Activated T-cell treated with anti-CD3 and anti-CD28 coated beads for 48 hours (primary cell): ENCODE measurements at places on chromosomes 5 and 9.

DNA sequence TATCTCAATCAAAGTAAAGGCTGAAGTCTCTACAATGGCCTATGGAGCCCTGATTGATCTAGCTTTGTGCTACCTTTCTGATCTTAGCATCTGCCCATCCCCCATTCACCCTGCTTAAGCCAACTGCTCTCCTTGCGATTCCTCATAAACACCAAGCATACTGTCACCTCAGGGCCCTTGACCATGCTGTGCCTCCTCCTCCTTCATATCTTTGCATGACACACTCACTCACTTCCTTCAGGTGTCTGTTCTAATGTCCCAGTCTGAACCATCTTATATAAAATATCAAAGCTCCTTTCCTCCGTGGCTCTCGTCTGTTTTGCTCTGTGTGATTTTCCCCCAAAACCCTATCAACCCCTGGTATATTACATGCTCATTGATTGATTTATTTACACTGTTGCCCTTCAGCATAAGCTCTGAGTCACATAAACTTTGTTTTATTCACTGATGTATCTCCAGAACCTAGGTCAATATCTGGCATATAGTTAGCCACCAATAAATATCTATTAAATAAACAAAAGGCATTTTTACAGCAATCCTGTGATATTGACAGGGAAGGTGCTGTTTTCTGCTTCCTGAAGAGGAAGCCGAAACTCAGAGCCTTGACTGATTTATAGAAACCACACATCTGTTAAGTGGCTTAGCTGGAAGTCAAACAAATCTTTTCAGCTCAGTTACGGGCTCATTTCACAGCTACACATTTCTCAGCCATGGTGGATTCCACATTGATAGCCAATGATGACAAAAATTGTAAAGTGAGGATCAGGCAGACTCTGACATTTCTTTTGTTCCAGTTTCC lies 103.6 kb downstream of the BOD1 start:
- DNase-seq = no peak

DNA sequence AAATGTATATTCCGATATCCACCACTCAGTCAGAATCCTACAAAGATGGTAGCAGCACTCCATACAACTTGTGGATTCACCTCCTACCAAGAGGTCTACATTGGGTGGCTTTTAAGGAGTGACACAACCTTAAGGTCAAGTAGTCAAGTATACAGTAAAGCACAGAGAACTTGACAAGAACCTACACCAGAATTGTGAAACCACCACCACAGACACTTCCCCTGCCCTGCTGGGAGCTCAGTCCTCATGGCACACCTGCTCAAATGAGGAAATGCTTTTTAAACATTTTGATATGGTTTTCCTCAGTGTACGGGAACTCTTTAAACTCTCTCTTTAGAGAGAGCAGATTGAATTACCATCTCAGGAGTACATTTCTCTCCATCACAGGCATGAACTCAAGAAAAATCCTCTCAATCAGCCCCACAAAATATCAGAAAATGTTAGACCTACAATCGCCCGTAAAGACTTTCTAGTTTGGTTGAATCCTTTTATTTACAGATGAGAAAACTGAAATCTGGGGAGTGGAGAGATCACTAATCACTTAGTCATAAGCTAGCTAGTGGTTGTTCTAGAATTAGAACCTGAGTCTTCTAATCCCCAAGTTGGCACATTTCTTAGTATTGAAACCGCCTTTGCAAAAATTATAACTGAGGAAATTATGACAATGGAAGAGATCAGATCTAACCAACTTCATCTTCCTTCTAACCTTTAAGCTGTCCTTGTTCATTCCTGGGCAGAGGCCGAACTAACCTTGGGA lies 38.5 kb upstream of the NR4A3 start:
- no peak for DNase-seq

DNA sequence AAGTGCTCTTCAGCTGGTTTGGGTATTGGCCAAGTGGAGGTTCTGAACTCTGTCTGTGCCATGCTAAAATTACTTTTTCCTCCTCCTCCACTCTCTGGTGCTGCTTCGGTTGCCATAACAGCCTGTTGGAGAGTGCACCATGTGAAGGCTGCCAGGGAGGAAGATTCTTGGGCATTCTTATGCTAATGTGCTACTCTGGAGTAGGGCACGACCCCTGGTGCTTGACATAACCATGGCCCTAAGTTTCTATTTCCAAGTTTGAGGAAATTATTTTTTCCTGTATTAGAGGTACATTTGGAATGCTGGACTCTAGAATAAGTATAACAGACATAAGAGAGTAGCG lies 111.6 kb downstream of the ARHGAP26 start:
- DNase-seq = no peak

- DNase-seq = no peak
Measured at GRCh38 chr9:121738411-121738810, 87.0 kb downstream of the DAB2IP start.

DNA sequence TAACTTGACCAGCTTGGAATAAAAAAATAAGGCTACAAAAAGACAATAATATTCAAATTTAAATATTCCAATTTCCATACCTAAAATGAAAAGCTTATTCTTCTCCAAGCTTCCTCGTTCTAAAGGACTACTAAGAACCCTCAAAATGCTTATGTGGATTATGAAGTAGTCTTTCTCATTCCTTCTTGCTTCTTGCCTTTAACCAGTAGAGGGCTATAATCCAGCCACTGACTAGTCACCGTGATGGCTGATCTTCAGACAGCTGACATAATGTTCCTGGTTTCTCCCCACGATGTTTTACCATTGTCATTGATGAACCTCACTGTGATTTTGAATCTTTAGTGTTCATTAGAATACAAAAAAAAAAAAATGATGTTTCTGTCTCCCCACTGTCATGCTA lies 515.3 kb downstream of the TLE1 start:
- no peak for DNase-seq

GRCh38 chr9:110440172-110440571 lies 102.5 kb upstream of the TXNDC8 start:
- no peak for DNase-seq

GRCh38 chr9:2916382-2916985 lies 72.6 kb upstream of the PUM3 start:
- DNase-seq = no peak

DNA sequence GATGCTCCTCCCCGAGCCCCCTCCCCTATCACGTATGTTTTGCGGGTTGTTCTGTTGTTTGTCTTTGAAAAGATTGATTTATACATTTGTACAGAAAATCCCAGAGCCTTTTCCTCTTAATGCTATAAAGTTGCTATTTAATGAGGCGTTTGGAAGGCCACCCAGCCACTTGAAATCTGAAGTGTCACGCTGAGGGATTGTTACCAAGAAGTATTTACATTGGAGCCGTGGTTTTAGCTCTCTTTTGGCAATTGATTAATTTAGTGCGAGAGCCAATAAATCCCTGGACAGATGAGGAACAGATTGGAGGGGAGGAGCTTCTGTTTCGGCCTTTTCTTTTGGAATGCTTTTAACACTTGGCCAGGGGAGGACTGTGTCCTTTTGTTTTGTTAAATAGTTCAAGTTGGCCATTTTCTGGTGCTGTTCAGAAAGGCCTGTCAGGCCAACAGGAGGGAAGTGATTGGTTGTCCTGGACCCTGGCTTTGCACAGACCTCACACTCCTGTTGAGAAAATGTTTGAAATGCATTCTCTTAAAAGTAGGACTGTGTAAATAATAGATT lies 250.2 kb downstream of the PDZD2 start:
- no peak for DNase-seq

- no peak for DNase-seq
Measured at GRCh38 chr9:97293207-97293721, 14.2 kb upstream of the CCDC180 start.

- DNase-seq = no peak
Measured at GRCh38 chr5:139592289-139592688, 31.1 kb downstream of the UBE2D2 start.

GRCh38 chr9:129007035-129007765 lies 20.9 kb downstream of the SH3GLB2 start:
- DNase-seq = no peak

GRCh38 chr5:177133853-177134696 lies 502 bp downstream of the NSD1 start:
- peak; percentile 42 for DNase-seq

GRCh38 chr9:14275331-14275730 lies 38.6 kb downstream of the NFIB start:
- no peak for DNase-seq

GRCh38 chr9:31744589-31744988 lies 639.9 kb upstream of the ACO1 start:
- DNase-seq = no peak

DNA sequence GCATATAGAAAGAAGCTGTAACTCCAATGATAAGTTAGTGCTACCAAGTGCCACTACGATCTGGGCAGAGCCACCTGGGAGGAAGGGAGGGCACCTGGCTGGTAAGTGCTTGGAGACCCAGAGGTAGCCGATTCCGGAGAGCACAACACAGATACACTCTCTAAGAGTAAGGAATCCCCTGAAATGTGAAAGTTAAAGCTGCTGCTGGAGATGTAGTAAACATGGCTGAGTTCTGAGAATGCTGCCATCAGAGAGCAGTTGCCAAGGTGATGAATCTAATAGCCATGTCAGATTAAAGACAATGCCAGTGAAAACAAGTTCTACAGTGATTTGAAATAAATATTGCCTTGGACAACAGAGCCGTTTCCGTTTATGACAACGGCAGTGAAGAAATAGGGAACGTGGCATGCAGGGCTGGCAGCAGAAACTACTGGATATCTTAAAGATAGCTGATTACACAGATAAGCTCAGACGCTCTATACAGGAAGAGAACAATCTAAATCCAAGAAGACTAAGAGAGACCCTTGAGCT lies 561.2 kb upstream of the C9orf72 start:
- no peak for DNase-seq

GRCh38 chr5:169015991-169016390 lies 284.9 kb downstream of the SLIT3 start:
- no peak for DNase-seq

DNA sequence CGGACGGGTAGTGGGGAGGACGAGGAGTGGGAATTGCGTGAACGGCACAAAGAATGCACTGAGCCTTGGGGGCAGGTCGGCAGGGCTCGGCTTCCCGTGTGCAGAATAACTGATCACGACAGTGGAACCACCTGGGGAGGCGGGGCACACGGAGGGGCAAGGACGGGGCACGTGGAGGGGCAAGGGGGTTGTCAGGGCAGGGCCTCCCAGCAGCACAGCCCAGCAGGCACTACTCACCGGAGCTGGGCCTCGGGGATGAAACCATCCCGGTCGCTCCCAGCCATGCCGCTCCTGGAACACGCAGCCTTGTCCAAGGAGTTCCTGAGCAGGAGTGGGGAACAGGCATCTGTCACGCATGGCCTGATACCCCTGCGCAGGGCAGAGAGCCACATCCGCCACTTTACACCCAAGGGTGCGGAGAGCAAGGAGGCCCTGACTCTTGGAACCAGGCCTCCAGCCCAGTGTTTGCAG lies 33.4 kb downstream of the SARDH start:
- no peak for DNase-seq

GRCh38 chr5:172274951-172275753 lies 8.4 kb downstream of the UBTD2 start:
- peak; percentile 51 for DNase-seq

DNA sequence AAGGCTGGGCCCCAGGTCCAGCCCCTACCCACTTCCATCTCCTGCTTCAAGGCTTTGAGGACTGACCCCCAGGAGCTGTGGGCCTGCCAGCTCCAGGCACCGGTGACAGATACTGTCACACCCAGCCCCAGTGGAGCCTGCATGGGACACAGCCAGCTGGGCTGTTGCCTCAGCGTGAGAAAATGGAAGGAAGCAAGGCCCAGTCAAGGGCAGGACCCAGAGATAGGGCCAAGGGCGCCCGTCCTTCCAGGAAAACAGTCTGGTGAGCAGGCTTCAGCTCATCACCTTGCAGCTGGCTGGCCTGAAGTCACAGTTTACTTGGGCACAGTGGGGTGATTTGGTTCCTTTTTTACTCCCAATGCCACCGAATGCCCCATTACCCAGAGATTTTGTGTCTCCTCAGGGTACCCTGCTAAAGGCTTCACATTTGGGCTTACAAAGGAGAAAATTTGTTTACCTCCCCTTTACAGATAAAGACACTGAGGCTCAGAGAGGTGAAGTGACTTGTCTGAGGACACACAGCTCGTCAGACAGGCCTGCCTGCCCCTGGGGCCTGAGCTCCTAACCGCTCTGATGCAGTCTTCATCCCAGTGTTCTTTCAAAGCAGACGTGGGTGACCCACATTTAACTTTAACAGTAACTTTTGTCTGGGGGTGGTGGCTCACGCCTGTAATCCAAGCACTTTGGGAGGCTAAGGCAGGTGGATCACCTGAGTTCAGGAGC lies 21.5 kb upstream of the WDR38 start:
- DNase-seq = no peak

DNA sequence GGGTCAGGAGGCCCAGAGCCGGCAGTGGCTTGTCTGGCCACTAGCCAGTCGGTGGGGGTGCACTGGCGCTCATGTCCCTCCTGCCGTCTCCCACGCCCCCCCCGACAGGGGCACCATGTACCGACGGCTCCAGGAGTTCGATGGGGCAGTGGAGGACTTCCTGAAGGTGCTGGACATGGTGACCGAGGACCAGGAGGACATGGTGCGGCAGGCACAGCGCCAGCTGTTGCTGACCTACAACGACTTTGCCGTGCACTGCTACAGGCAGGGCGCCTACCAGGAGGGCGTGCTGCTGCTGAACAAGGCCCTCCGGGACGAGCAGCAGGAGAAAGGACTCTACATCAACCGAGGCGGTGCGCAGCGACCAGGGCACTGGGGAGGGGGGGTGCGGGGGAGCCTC lies 8.1 kb downstream of the TTC16 start:
- no peak for DNase-seq

DNA sequence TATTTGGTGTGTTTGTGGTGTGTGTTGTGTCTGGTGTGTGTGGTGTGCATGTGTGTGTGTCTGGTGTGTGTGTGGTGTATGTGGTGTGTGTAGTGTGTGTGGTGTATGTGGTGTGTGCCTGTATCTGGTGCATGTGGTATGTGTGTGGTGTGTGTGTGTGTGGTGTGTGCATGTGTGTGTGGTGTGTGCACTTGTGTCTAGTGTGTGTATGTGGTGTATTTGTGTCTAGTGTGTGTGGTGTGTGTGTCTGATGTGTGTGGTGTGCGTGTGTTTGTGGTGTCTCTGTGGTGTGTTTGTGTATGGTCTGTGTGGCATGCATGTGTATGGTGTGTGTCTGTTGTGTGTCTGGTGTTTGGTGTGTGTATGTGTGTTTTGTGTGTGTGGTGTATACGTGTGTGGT lies 71.1 kb downstream of the CACNA1B start:
- DNase-seq = no peak

GRCh38 chr9:113674436-113674835 lies 201.7 kb upstream of the ZNF618 start:
- DNase-seq = no peak

GRCh38 chr9:21591221-21592062 lies 109.3 kb upstream of the IFNE start:
- DNase-seq = peak; percentile 50
